Pons (tissue), 1 donor: ENCODE measurements at places on chromosomes 5 and 9.
A peak's percentile ranks its signal among the peaks of the same experiment; 100 is the strongest.

- DNase-seq: no peak
These were observed 148.5 kb upstream of the ALDH1B1 start for GRCh38 chr9:38243993-38244392.

DNA sequence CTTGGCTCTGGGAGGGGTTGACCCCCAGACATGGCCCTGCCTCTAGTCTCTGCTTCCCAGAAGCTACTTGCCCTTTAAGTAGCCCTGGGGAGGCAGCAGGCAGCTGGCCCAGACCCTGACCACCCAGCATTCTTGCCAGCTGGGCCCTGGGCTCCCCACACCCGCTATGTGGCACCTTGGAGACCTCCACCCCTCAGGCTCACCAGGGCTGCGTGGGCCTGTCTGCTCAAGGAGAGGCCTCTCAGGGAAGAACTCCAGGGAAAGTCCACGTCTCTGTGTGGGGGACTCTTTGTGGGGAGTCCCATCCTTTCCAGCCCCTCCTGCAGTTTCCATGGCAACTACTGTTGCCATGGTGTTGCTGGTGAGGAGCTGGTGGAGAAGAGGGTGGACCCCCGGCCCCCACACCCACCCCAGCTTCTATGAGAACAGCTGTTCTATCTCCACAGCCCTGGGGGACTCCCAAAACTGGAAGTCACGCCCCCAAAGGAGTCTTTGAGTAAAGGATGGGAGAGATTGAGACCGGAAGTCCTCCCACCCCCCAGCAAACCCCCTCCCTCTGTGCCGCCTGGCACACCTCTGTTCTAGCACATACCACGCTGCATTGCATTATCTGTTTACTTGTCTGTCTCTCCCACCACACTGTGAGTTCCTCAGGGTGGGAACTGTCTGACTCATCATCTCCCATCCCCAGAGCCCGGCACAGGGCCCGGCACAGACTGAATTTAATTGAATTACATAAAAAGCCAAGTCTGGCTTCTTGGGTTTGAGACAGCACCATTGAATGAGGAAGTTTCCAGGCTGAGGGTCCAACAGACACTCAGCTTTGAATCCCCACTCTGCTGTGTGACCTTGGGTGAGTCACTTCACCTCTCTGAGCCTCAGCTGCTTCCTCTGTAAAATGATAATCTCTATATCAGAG lies 12.6 kb downstream of the DNM1 start:
- no peak for DNase-seq

DNA sequence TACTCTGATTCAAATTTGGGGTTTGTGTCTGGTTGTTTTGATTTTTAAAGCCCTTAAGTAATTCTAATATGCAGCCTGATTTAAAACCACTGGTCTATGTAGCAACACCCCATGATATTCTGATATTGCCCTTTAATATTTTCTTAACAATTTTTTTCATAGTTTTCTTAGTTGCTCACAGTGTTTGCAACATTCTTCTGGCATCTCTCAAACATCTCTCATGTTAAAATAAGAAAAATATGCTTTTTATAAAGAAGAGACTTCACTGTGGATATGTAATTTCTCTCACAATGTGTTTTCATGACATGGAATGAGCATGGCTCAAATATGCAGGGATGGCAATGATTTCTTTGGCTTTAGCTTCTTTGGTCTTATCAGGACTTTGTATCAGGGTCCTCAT lies 183.7 kb downstream of the TAF11L14 start:
- DNase-seq: no peak

- DNase-seq: no peak
These were observed 382.9 kb downstream of the GLIS3 start for GRCh38 chr9:3916984-3917383.

GRCh38 chr5:14245132-14245925 lies 102.2 kb downstream of the TRIO start:
- DNase-seq: no peak

DNA sequence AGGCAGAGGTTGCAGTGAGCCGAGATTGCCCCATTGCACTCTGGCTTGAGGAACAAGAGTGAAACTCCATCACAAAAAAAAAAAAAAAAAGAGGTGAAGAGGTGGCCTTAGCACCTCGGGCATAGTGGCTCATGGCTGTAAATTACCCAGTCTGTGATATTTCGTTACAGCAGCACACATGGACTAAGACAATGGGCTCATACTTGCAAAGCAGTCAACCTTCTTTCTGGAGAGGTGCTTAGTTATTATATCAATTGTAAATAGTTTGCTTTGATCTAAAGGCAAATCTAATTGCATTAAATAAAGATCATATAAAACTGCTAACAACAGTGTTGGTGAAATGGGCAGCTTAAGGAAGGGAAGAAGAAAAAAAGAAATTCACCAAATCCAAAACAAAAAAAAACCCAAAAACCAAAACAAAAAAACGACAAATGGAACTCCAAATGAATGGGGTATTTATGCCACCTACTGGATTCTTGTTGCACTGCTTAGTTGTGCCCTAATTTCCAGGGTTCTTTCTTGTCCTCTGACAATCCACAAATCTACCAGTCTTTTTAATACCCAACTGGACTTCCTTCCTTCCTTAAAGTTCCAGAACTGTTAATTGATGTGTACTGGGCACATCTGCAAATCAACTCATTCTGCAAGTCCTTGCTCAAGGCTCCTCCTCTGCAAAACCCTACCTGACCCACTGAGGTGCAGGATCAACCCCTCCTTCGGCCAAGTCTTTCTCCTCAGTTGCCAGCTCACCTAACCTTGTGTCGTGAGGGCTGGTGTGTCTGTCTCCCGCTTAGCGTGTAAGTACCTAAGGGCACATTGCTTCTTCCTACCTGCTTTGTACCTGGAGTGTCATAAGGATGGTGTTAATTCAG lies 35.0 kb upstream of the DMRT1 start:
- DNase-seq: peak; percentile 46

DNA sequence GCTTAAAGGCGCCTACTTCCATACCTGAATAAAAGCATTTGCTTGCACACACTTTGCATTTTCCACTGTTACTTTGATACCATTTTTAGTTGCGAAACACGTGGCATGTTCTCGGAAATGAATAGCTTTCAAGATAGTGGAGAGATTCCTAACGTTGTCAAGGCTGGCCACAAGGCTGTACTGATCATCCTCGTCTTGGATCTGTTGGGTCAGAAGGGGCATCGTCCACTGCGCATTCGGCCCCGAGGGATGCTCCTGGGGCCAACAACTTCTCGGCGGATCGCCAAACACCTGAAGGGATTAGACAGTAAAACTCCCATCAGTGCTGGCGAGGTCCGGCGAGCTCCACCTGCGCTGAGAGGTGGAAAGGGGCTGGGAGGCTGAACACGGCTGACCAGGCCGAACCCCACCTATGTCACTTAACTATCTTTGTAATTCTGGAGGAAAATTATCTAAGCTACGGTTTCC lies 599 bp downstream of the RAD1 start:
- DNase-seq: peak; percentile 10

GRCh38 chr5:148583421-148583965 lies 70.8 kb downstream of the HTR4 start:
- DNase-seq: no peak

- no peak for DNase-seq
These were observed 373.3 kb upstream of the EDIL3 start for GRCh38 chr5:84758008-84758407.

DNA sequence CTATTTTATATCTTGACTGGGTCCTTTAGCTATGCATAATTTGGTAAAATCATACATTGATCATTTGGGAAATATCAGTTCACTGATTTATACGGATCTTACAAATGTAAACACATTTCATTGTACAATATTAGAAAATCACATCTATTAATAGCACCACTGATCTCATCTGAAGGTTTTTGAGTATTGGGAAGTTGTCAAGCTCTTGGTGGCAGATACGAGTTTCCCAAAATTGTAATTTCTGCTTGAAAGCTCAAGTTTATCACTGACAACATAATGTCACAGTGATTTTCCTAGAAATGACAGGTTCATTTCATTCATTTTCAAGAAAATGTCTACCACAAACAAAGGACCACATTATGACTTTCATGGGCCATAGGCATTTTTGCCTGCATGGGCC lies 3.0 kb upstream of the MACROH2A1 start:
- DNase-seq: no peak
